ENCODE measurements at places on chromosomes 16 and 17.

GRCh38 chr17:59641799-59642484 is 22.2 kb downstream of the CLTC start:
- H3K27me3 ChIP-seq, result no peaks in the 10 kb centered on the region
- H3K4me3 ChIP-seq, result no peak overlapping the region
- DNase-seq, result no peak
- peaks cover 2% of the 10 kb centered on the region for H3K36me3 ChIP-seq
- no peak overlapping the region for H3K27ac ChIP-seq

- no peaks in the 10 kb centered on the region for H3K4me1 ChIP-seq
- H3K36me3 ChIP-seq, result no peaks in the 10 kb centered on the region
- no peak overlapping the region for H3K4me3 ChIP-seq
Measured at GRCh38 chr16:66438536-66438935, 11.4 kb downstream of the BEAN1 start.

- no peaks in the 10 kb centered on the region for H3K4me1 ChIP-seq
- no peak overlapping the region for H3K27ac ChIP-seq
- H3K36me3 ChIP-seq, result no peaks in the 10 kb centered on the region
- no peak for DNase-seq
- H3K4me3 ChIP-seq, result no peak overlapping the region
Measured at GRCh38 chr17:13587487-13588338, 14.0 kb downstream of the HS3ST3A1 start.

- H3K4me1 ChIP-seq, result peaks cover 36% of the 10 kb centered on the region
Measured at GRCh38 chr16:1705688-1706385, at the start of gene MAPK8IP3. Gene MAPK8IP3, plus strand, starts transcription at chr16:1706195. Its CDS starts 145 bp downstream, at chr16:1706340.

DNA sequence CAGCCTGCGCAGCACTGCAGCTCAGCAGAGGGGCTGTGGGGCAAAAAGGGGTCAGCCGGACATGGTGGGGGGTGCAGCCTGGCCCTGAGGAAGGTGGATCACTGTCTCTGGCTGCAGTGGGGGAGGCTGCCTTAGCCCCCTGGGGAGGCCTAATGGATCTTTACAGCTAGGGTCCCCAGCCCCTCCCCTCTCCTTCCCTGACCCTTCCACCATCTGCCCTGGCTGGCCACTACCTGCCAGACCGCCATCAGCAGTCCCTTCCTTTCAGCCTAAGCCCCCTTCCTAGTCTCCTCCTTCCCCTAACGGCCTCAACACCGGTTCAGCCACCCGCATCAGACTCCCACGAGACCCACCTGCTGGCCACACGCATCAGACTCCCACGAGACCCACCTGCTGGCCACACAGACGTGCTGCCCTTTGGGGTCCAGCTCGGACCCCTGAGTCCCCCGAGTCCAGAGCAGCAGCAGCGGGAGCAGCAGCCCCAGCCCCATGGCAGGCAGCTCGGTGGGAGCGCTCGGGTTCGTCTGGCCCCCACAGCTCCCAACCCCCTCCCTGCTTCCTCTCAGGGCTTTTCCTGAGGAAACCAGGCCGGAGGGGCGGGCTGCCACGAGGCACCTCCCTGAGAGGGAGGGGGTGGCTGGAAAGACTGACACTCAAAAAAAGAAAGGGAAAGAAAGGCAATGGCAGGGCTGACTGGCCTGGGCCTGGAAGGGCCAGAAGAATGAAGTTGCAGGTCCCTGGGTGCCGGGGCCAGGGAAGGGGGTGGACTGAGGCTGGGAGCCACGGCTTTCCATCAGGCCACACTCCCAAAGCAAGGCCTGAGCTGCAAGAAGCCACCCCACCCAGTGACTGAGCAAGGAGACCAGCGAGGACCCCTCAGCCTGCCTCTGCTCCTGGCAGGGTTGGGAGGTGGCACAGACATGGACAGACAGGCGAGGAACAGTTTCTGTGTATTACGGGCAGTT is at the start of gene SCARF1:
Gene SCARF1, minus strand, starts transcription at position 526 of the 965 bp plus-strand sequence. Its CDS starts 35 bp downstream, at position 491.
- peaks cover 29% of the 10 kb centered on the region for H3K4me1 ChIP-seq
- H3K4me3 ChIP-seq, result peak within 1 kb of the TSS; percentile 35
- peaks cover 2% of the 10 kb centered on the region for H3K36me3 ChIP-seq

DNA sequence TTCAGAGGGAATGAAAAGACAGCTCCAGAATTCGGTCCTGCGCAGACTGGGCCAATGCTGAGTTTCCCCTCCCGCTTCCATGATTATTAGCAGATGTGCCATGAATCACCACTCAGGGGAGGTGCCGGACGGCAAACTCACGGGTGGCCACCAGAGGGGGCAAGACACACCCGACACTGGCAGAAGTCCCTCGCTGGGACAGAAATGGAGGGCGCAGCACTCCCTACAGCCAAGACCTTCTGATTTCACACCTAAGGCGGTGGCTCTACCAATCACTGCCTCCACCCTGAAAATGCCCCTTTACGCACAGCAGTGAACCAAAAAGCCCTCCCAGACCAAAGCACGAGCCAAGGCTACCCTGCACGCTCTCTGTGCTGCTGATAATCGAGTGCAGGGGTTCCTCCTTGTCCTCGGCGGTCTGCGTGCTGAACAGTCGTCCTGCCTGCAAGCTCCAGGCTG is 26.8 kb downstream of the TRAP1 start:
- H3K27me3 ChIP-seq, result no peaks in the 10 kb centered on the region
- peak; percentile 71 for DNase-seq
- peaks cover 13% of the 10 kb centered on the region for H3K4me1 ChIP-seq
- peak overlapping the region; percentile 53 for H3K27ac ChIP-seq
- peaks cover 12% of the 10 kb centered on the region for H3K36me3 ChIP-seq

DNA sequence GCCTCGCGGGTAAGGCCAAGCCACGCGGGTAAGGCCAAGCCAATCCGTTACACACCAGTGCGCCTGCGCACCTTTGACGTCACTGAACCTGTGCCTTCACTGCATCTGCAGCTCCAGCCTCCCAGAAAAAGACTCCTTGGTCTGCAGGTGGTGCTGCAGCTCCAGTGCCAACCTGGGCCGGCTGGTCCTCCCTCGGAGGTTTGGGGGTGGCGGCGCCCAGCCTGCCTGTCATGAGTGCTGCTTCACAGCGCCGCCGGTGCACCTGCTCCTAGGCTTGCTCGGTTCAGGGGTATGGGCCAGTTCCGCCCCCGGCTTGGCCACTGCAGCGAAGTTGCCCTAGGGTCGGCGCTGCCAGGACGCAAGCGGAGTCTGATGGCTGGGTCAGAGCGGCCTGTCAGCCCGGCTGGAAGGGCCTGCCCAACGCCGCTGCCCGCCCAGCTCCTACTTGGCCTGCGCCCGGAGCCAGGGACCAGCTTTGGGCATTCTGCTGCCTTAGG is 146.6 kb downstream of the USP22 start:
- H3K27ac ChIP-seq, result no peak overlapping the region
- no peaks in the 10 kb centered on the region for H3K27me3 ChIP-seq
- no peaks in the 10 kb centered on the region for H3K36me3 ChIP-seq
- H3K4me1 ChIP-seq, result no peaks in the 10 kb centered on the region

DNA sequence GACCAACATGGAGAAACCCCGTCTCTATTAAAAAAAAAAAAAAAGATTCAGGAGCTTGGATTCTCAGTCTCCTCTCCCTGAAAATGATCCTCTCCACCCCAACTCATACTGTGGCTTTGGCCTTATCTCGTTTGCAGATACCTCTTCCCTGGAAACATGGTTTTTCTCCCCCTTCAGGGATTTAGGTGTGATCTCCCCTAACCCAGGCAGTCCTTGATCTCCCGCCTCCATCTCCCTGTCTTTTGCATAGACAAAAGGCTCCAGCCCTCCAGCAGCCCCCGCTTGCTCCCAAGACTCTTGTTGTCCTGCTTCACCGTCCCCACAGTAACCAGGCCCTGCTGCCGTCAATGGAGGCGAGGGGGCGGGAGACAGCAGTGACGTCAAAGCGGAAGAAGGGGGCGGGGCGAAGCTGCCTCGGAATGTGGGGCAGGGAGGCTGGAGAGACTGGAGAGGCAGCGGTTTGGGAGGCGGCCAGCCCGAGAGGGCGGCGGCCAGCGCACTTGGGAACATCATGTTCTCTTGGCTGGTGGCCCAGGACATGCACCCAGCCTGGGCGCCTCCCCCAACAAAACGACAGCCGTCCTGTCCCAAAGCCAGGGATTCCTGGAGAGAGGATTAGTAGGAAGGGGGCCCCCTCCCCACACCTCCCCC is 1.9 kb upstream of the PER1 start:
- DNase-seq, result peak; percentile 97
- peak overlapping the region; percentile 100 for H3K27ac ChIP-seq
- H3K4me1 ChIP-seq, result peaks cover 18% of the 10 kb centered on the region
- no peaks in the 10 kb centered on the region for H3K27me3 ChIP-seq
- peaks cover 18% of the 10 kb centered on the region for H3K36me3 ChIP-seq
- H3K4me3 ChIP-seq, result peak overlapping the region; percentile 76

GRCh38 chr17:11332706-11333105 is 91.7 kb downstream of the SHISA6 start:
- H3K27me3 ChIP-seq, result no peaks in the 10 kb centered on the region
- no peaks in the 10 kb centered on the region for H3K4me1 ChIP-seq
- H3K4me3 ChIP-seq, result no peak overlapping the region
- no peak overlapping the region for H3K27ac ChIP-seq
- no peak for DNase-seq

- no peak overlapping the region for H3K27ac ChIP-seq
- no peak overlapping the region for H3K4me3 ChIP-seq
- DNase-seq, result no peak
- H3K36me3 ChIP-seq, result no peaks in the 10 kb centered on the region
- H3K27me3 ChIP-seq, result no peaks in the 10 kb centered on the region
Measured at GRCh38 chr17:17732892-17733670, 51.8 kb downstream of the RAI1 start.

GRCh38 chr16:55665511-55665910 is 9.7 kb downstream of the SLC6A2 start:
- H3K36me3 ChIP-seq, result no peaks in the 10 kb centered on the region
- no peak for DNase-seq
- H3K4me1 ChIP-seq, result no peaks in the 10 kb centered on the region
- H3K4me3 ChIP-seq, result no peak overlapping the region
- no peak overlapping the region for H3K27ac ChIP-seq

DNA sequence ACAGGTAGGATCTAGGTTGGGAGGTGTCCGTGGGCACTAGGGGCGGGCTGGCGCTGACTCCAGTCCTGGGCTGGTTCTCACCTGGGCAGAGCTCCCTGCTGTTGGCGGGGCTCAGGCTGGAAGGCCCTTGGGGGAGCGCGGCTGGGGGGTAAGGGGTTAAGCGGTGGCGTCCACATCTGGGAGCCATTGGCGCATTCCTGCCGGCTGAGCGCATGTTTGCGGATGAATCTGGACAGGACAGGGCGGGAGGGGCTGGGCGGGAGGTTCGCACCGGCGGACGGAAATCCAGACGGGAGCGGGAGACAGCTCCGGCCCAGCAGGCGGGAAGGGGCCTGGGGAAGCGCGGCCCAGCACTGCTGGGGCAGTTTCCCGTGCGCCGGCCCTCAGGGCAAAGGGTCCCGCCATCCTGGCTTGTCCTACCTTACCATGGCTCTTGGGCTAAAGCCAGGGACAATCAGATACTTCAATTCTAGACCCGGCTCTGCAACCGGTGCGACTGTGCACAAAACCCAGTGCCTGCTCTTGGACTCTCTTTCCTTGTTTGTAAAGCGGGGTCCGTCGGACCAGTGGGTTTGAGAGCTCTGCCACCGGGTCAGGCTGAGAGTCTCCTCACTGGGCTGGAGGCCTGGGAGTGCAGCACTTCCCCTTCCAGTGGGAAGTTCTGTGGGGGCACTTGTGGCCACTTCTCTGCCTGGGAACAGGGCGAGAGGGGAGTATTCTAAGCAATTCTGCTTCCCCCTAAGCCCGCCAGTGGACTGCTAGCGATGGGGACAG is 7.8 kb downstream of the RARA start:
- no peaks in the 10 kb centered on the region for H3K36me3 ChIP-seq
- no peaks in the 10 kb centered on the region for H3K27me3 ChIP-seq
- H3K27ac ChIP-seq, result peak overlapping the region; percentile 91
- DNase-seq, result no peak
- H3K4me3 ChIP-seq, result peak overlapping the region; percentile 99

DNA sequence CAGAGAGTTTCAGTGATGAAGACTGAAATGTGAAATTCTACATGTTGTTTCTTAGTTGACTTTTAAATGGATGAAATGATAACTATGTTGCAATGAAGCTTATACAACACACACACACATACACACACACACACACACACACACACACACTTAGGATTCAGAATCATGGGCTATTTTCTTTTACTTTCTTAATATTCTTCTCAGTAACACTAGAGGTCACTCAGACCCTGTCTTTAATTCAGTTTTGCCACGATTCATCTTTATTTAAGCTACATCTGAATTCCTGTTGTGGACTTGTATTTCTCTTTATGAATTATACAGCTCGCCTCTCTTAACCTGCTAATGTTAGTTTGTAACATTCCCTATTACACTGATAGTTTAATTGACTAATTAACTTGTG is 109.6 kb upstream of the GOT2 start:
- no peak overlapping the region for H3K4me3 ChIP-seq
- no peaks in the 10 kb centered on the region for H3K4me1 ChIP-seq
- no peak for DNase-seq
- no peaks in the 10 kb centered on the region for H3K36me3 ChIP-seq

GRCh38 chr16:19857593-19858339 is 26.9 kb downstream of the GPRC5B start:
- H3K27ac ChIP-seq, result no peak overlapping the region
- no peaks in the 10 kb centered on the region for H3K27me3 ChIP-seq
- no peak overlapping the region for H3K4me3 ChIP-seq
- no peak for DNase-seq

Measured in thoracic aorta (tissue), 2 donors.